ENCODE measurements at places on chromosomes 16 and 17.

- DNase-seq, result no peak
These were observed 15.1 kb upstream of the BBS2 start for GRCh38 chr16:56534847-56535383.

GRCh38 chr16:19717314-19717713, 713 bp downstream of the KNOP1 start:
- no peak for DNase-seq

DNA sequence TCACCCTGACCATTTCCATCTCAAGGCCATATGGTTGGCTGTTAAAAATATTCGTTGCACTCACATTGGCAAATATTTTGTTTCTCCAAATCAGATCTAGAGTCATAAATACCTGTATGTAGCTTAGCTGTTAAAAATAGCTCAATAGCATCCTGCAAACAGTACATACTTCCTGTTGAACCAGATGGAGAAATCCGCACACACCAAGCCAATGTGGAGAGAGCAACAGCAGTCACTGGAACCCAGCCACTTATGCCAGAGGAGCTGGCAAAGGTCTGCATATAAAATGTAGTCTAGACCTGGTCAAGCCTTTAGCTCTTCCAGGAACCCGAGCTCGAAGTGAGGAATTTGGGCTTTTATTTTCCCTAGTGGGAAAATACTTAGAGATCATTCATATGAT, 146.4 kb upstream of the KCNJ16 start:
- DNase-seq, result no peak

- DNase-seq, result no peak
These were observed 4.2 kb upstream of the ATXN7L3 start for GRCh38 chr17:44203731-44204440.

- DNase-seq, result no peak
These were observed 113.3 kb downstream of the CCT6B start for GRCh38 chr17:34847938-34848337.

DNA sequence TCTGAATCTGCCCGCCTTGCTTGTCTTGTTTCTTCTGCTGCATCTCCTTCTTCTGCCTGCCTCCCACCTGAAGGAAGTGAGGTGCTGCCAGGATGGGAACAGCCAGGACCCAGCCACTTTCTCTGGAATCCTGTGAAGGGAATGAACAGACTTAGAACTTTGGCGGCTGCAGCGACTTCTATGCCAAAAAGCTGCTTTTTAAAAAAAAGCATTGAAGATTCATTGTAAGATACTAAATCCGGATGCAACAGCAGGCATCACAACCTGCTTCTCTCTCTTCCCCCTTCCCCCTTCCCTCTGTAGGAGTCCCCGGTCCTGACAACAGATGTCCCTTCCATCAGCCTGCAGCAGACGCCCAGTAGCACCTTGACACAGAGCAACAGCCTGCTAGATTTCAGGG, 176.3 kb downstream of the HS3ST4 start:
- no peak for DNase-seq

DNA sequence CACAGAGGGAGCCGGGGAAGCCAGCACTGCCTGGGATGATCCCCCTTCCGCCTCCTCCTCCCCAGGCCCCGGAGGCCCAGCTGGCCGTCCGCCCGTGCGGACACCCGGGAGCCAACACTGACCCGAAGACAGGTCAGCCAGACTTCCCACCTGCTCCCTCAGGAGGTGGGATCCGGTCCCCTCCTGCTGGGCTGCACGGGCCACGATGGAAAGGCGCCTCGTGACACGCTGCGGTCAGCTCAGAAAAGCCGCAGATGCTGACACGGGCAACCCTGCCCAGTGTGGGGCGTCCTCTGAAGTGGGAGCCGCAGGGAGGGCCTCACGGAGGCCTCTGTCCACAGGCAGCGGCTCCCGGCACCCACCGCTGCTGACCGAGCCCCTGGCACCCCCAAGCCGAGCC, 49.3 kb downstream of the CBFA2T3 start:
- DNase-seq, result no peak

GRCh38 chr16:6932871-6933385, 399.7 kb upstream of the RBFOX1 start:
- DNase-seq, result no peak

- no peak for DNase-seq
These were observed 21.1 kb downstream of the MINK1 start for GRCh38 chr17:4854111-4854681.

DNA sequence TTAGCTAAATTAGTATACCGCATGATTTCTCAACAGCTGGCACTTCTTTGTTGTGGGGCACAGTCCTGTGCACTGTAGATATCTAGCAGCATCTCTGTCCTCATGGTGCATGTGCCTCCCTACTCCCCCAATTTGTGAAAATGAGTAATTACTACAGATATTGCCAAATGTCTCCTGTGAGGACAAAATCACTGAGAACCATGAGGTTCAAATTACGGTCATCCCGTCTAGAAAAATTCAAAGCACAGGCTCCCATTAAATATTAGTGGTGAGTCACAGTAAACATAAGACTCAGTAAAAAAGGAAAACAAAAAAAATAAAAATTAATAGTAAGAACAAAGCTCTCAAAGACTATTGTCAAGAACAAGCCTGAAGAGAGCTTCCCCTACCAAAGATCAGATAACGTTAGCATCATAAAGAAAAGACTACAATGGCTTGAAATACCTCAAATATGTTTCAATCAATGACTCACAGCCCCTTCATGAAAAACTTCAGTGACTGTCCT, 57.8 kb downstream of the STH start:
- no peak for DNase-seq

DNA sequence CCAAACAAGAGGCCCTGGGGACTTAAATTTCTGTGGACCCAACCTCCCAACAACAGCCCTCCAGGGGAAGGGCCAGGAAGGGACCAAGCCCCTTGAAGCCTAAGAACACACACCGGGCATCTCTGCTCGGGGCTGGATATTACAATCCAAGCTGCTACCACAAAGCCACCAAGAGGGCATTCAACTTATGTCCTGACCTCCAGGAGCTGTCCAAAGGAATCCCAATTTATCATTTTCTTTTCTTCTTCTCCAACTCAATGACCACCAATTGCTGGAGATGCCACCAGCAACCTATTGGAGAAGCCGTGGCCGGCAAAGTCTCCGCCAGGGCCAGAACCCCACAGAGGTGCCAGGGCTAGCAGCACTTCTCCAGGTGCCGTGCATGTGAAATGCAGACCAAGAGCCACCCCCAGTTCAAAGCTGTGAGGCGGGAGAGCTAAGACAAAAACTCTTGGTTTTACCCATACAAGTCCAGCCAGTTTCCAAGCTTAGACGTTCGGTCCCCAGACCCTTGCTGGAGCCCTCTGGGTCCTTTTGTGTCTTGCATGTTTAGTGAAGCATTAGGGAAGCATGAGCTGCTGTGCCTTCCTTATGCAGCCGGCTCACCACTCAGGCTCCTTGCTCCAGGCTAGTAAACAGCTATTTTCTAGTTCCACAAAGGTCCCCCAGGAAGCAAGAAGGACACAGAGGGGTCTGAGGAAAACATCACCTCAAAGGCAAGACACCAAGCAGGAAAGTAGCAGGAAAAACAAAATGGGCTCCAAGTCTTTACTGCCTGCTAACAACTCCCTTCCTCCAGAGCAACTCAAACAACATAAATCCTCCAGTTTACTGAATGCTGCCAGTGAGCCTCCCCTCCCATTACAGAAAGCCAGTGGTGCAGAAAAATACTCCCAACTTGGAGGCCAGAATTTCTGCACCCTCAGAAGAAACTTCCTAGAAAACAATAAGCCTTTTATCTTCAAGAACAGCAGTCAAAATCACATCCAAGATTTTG, 3.2 kb downstream of the PITPNA start:
- no peak for DNase-seq

- DNase-seq, result no peak
These were observed 18.4 kb upstream of the GPRC5C start for GRCh38 chr17:74413491-74413890.

DNA sequence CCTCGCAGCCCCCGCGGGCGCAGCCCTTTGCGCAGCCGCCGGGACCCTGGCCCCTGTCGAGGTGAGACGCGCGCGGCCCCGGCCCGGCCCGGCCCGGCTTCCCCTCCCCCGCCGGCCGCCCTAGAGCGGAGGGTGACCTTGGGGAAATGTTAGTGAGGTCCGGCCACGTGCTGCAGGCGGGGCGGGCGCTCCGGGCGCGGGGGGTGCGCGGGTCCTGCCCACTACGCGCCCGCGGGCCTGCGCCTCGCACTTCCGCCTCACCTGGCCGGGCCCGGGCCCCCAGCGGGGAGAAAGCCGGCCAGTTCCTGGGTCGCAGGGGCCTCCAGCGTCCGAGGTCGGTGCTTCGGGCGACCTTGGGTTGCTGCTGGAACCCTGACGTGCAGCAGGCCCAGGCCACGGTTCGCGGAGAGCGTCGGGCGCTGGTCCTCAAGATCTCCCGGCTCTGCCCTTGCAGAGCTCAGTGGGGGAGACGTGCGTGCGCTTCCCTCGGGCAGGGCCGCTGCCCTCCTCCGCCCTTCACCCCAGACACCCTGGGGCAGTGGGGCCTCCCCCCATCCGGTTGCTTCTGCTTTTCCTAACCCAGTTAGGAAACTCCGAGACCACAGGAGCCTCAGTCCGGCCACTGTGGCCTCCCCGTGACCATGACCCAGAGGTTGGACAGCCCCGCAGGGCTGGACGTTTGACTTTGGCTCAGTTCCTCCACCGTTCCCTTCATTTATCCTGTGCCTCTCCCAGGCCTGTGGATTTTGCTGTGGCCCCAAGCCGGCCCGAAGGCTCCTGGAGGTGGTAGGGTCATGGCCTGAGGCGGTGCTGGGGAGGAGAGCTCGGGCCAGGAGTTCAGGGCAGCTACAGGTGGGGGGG, 791 bp downstream of the MCRIP2 start:
- DNase-seq, result no peak
